AG08396 (cell line): ENCODE measurements at places on chromosomes 13 and 19.
A peak's percentile ranks its signal among the peaks of the same experiment; 100 is the strongest.

DNA sequence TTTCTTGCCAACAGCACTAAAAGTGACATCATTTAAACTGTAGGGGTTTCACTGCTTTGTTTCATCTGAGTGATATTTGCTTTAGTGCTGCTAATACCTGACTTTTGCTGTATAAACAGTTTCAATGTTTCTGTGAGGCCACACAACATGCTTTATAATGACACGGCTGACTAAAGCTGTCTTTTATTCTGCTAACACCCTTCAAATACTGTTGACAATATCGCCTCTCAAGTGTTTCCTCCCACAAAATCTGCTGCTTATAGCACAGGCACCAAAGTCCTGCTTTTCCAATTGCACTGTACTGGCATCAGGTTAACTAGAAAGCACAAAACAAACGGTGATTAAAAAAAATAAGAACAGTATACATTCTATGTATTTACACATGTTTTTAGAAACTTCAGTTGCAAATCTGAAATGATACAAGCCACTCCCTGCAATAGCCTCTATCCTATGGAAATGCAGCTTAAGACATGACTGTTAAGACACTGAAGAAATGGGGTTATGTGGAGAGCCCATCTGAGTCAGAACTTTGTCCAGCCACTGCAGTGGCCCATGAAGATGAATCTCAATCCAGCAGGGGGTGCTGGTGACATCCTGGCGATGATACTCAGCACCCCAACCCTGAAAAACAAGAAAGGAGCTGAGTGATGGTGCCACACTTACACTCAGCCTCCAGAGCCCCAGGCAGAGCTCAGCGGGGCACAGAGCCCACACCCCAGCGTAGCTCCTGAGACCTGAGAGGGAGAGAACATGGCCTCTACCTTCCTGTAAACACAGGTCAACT lies 29.4 kb downstream of the RFXAP start:
- no peak for DNase-seq

GRCh38 chr13:26112843-26113242 lies 61.0 kb upstream of the SHISA2 start:
- DNase-seq = no peak

- no peak for DNase-seq
These were observed 3.0 kb upstream of the CYP4F12 start for GRCh38 chr19:15669891-15670290.

DNA sequence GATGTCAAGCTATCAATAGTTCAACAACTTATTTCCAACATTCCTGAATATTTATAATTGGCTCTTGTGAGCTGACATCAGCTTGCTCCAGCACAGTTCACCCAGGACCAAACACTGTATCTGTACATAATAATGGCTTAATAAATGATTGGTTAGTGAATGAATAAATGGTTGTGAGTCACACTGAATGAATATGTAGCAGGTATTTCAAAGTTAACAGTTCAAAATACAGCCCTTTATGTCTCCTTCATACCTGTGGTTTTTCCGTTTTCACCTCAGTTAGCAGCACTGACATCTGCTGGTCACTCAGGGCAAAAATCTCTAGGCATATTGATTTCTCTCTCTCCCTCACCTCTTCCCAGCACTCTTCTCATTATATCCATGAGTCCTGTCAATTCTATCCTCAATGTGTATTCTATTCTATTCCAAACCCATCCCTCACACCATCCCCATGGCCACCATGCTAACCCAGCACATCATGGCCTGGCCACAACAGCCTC lies 76.3 kb downstream of the PEG3 start:
- DNase-seq = no peak

GRCh38 chr19:15010501-15011300 lies 31.0 kb upstream of the SLC1A6 start:
- no peak for DNase-seq

DNA sequence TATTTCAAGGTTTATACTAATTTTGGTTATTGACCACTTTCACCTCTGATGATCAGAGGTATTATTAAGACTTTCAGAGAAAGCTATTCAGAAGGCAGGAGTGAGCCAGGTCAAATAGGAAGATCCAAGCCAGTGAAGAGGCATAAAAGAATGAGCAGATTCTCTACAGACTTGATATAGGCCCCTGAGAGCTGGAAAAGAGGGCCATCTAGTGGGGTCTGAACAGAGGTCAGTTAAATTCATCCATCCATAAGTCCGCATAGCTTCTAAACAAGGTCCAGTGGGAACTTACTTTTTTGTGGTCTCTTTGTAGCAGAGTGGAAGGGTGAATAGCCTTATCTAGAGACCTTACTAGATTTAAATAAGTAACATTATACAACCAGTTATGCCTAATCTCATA lies 126.6 kb upstream of the UFM1 start:
- DNase-seq = no peak

DNA sequence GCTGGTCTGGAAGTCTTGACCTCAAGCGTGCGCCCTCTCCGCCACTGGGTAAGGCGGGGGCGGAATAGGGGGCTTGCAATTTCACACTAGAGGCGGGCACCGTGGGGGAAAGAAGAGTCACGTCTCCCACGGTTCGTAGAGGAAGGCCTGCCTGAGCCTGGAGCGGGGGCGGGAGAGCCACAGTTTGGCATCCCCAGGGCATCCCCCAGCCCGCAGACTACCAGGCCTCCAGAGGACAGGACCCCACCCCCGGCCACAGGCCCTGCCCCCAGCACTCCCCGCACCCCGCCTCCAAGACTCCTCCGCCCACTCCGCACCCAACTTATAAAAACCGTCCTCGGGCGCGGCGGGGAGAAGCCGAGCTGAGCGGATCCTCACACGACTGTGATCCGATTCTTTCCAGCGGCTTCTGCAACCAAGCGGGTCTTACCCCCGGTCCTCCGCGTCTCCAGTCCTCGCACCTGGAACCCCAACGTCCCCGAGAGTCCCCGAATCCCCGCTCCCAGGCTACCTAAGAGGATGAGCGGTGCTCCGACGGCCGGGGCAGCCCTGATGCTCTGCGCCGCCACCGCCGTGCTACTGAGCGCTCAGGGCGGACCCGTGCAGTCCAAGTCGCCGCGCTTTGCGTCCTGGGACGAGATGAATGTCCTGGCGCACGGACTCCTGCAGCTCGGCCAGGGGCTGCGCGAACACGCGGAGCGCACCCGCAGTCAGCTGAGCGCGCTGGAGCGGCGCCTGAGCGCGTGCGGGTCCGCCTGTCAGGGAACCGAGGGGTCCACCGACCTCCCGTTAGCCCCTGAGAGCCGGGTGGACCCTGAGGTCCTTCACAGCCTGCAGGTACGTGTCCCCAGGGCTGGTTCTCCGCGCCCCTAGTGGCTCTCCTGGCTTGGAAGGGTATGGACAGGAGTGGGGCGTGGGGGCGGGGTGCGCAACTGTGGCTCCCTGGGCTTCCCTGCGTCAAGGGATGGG lies at the start of gene ANGPTL4:
ANGPTL4 (plus strand) TSS at position 353 of the 969 bp plus-strand sequence; CDS start at position 520, 167 bp downstream.
- peak; percentile 85 for DNase-seq

GRCh38 chr19:7916103-7916954 lies 1.7 kb downstream of the TGFBR3L start:
- peak; percentile 63 for DNase-seq

DNA sequence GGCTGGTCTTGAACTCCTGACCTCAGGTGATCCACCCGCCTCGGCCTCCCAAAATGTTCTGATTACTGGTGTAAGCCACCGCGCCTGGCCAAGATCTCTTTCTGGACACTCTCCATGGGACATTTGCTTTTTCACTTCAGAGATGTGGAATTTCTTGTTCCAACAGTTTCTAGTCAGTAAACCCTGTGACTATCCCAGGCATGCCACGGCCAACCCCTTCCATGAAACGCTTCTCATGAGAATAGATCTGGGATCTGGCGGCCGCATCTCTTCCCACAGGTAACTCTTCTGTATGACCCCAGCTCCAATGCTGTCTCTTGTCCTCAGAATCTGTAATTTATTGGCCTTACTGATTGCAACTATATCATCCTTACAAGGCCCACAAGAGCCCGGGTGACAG lies 16.2 kb downstream of the PLPP2 start:
- no peak for DNase-seq

DNA sequence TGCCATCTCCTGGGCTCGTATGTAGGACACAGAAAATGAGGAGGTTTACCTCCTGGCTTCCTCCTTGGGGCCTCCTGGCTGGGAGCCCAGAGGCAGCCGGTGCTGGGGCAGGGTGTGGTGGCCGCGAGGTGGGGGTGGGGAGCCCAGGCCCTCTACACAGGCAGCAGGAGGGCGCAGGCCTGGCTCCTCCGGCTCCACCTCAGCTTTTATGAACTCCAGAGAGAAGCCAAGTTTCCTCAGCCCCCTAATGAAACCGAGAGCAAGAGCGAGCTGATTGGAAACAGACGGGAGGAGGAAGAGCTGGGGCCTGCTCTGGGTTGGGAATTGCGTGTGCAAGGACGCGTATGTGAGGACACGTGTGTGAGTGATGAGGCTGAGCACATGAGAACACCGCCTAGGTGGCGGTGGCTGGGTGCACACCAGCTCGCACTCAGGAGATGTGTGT lies 23.1 kb downstream of the LYL1 start:
- peak; percentile 59 for DNase-seq

DNA sequence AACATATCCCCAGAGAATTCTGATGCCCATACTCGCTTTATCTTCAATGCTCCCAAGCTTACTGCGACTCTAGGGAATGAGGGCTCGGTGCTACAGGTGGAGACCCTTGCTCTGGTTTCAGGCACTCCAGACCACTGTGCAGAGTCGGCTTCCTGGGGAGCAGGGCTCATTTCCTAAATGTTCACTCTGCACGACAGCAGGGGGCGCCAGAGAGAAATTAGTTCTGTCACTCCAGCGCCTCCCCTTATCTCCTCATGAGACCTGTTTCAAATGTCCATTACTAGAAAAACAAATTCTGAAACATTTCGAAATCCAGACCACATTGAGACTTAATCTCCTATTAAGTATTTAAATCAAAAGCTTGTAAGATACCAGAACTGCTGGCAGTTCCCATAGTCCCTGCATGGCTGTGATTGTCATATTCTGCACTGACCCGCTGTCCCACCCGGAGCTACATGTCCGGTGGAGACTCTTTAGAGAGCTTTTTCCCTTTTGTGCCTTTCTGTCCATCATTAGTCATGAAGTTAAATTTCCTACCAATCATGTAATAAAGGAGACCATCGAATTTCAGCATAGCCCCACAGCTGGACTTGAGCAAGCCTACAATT lies 22.4 kb downstream of the EPSTI1 start:
- DNase-seq = peak; percentile 77

- no peak for DNase-seq
These were observed 9.3 kb upstream of the GTF3A start for GRCh38 chr13:27415116-27415515.

DNA sequence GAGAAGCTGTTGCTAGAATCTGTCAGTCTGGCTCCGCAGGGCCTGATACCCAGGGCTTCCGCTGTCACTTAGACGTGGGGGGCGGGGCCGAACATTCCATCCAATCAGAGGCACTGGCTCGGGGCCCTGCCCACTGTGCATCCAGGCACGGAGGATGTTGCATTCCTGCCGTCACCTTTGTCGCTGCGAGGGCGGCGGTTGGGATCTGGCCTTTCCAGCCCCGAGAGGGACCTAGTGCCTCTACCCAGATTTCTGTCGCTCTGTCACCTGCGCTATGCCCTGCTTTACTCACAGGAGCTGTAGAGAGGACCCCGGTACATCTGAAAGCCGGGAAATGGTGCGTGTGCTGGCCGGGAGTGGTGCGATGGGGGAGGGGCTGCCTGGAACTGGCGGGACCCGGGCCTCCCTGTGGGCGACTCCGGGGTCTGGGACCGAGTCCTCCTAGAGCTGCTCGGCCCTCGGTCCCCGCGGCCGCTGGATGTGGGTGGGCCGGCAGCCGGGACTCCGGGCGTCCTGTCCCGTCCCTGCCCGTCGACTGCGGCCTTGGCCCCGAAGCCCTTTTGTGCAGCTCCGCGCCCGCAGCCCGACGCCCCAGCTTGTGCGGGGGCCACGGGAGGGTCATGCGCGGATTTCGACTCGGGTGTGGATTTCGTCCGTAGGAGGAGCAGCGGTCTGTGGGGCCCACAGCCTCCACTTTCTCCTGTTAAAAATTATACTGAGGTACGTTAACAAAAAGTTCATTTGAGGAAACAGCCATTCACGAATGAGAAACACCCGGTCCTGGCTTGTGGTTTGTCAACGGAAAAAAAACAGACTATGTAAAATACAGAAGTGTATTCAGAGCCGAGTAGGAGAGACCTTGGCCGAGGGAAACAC lies at the start of gene ZNF439:
ZNF439 (plus strand) TSS at position 133 of the 876 bp plus-strand sequence; CDS start at position 275, 142 bp downstream.
- DNase-seq = peak; percentile 92

GRCh38 chr13:43979492-43979891 lies 99.8 kb downstream of the LACC1 start:
- no peak for DNase-seq
